ENCODE measurements at places on chromosomes 16 and 17.

DNA sequence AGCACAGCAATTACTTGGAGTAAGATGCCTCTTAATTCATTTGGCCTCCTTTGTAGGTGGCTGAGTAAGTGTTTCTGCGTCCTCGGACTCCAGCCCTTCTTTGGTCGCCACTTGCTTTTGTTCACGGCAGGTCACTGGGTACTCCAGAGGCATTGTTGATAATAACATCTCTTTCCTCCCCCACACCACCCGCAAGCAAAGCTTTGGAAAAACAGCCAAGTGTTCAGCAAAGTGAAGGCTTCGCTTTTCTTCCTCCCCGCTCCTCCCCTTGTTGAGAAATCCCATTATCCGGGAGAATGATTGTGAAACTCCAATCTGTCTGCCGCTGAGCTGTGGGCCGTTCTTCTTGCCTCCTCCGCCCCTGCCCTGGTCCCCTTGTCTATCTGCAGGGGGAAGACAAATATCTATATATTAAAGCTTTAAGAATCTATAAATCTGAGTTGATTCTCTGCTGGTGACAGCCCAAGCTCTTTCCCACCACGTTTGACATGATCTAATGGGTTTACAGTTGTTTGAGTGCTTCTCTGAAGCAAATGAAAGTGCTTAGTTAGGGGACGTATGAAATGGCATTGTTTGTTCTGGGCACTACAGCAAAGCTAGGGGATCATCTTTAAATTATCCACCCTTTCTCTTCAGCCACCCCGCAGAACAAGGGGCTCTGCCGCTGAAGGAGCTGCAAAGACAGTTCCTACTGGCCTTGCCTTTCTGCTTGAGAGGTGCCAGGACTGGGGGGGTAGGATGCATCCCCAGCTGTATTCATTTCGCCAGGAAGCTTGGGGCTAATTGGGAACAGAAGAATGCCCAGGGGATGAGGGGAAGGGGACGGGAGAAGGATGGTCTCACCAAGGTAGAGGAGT lies 167.1 kb downstream of the CCDC182 start:
- H3K27ac ChIP-seq, result peak overlapping the region; percentile 20
- H3K4me1 ChIP-seq, result peaks cover 17% of the 10 kb centered on the region
- H3K4me3 ChIP-seq, result peak overlapping the region; percentile 20
- no peaks in the 10 kb centered on the region for H3K36me3 ChIP-seq

GRCh38 chr17:77512062-77512946 lies 371.5 kb downstream of the SEC14L1 start:
- H3K27ac ChIP-seq, result no peak overlapping the region
- H3K4me3 ChIP-seq, result no peak overlapping the region
- no peaks in the 10 kb centered on the region for H3K27me3 ChIP-seq
- no peaks in the 10 kb centered on the region for H3K36me3 ChIP-seq
- H3K4me1 ChIP-seq, result peaks cover 7% of the 10 kb centered on the region

GRCh38 chr17:7224661-7225111 lies 4.9 kb downstream of the ACADVL start:
- H3K27ac ChIP-seq, result no peak overlapping the region
- DNase-seq, result no peak
- no peak overlapping the region for H3K4me3 ChIP-seq

DNA sequence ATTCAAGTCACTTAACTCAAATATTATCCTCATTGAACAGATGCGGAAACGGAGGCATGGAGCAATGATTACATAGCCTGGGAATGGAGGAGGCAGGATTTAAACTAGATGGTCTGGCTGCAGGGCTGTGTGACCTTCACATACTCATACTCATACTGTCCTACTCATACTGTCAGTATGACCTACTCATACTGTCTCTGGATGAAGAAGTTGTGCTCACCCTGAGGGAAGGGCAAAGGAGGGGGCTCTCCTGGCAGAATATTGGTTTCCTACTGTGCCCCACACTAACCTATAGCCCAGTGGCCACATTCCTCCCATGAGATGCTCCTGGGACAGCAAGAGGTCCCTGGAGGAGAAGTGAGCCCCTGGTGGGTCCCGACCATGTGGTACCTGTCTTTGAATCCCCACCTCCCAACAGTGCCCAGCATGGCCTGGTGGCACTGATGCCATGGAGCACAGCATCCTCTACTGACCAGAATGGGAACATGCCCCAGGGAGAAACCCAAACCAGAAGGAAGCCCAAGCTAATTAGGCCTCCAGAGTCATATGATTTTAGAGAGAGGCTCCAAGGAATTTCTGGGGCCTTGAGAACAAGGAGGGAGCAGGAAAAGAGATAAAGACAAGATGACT lies 197.3 kb upstream of the SDK2 start:
- no peak overlapping the region for H3K4me3 ChIP-seq
- no peak overlapping the region for H3K27ac ChIP-seq
- DNase-seq, result no peak
- H3K27me3 ChIP-seq, result peaks cover 13% of the 10 kb centered on the region

Data from SJSA1 (cell line).